COLO829 (cell line): ENCODE measurements at places on chromosomes 16 and 17.
A peak's percentile ranks its signal among the peaks of the same experiment; 100 is the strongest.

DNA sequence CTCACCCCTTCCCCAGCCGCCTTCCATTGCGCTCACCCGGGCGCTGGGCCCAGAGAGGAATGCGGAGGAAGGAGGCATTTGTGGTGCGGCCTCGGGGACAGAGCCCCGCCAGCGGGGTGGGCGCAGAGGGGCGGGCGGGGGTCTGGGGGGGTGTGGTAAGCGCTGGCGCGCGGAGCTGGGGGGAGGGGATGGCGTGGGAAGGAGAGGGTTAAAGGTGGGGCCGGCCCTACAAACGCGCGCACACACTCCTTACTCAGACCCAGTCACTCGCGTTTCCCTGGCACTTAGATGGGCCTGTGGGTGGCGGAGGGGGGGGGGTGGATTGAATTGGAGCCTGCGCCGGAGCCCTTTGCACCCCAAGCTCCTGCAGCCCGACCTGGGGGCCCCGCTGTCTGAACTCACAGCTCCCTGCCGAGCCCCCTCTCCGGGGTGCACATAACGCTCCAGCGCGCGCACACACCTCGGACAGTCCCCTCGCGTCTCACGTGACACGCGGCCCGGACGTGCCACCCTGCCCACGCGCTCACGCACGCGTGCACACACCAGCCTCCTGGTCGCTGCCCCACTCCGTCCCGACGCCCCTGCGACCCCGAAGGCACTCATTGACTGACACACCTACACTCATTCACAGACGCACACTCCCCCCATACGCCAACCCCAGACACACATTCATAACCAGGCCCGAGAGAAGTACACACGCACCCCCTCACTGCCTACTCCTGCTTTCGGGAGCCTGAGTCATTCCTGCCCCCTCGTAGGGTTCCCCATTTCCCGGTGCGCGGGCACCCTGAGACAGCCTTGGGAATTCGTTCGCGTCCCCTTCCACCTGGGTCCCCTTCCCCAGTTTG, 844 bp downstream of the TBKBP1 start:
- no peak for DNase-seq

- no peak for DNase-seq
These were observed 24.8 kb downstream of the MAP1LC3B start for GRCh38 chr16:87416826-87417527.

- DNase-seq, result no peak
These were observed 36.7 kb upstream of the ABCA5 start for GRCh38 chr17:69363488-69364210.

DNA sequence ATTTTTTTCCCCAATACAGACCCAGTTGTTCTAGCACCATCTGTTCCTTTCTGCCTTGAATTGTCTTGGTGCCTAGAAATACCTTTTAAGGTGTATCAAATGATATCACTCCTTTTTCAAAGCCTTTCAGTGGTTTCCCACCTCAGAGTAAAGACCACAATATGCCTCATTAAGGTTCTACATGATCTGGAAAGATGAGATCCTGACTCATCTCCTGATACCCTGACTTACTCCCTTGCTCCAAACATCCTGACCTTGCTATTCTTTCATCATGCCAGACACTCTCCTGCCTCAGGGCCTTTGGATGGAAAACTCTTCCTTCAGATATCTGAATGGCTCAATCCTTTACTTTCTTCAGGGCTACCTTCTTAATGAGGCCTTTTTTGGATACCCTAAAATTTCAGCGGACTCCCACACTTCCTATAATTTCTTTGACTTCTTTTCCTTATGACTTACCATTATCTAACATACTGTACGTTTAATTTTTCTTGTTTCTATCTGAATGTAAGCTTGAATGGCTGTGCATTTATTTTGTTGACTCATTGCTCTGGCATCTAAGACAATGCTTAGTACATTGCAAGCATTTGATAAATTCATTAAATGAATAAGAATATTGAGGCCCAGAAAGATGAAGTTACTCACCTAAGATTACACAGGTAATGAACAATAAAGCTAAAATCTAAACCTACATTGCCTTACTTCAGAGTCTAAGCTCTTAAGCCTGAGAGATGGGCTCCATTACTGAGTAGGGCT, 19.2 kb downstream of the FLOT2 start:
- DNase-seq, result no peak

DNA sequence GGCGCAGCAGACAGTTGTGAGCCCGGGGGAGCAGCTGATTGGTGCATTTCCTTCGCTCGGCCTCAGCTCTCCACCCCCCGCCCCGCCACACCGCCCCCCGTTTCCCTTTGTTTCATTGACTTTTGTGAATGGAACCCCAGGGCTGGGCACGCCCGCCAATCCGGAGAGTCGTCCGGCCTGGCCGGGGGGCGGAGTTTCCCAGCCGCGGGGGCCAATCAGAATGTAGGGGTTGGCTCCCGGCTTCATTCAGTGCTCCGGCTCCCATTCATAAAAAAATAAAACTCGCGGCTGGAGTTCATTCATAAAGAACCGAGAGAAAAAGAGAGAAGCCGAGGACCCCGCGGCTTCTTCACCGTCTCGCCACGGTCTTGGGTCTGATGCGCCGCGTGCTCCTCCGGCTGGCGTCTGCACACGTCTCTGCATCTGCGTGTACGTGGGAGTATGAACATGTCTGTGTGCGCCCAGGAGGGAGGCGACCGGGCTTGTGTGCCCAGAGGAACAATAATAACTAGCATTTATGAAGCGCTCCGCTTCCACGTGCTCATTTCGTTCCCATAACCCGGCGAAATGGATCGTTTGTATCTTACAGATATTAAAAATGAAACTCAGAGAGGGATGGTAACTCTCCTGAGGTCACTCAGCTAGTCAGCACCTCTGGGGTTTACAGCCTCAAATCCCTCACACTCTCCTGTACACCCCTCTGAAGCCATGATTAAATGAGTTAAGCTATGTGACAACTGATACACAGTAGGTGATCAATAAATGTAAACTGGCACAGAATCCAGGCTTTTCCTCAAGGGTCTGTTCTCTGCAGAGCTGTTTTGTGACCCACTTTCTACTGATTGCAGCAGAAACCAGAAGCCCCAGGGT, at the start of gene ETV4:
Gene ETV4, minus strand, starts transcription at position 22 of the 870 bp plus-strand sequence. CDS start 723 bp downstream, outside the sequence.
- peak; percentile 98 for DNase-seq

DNA sequence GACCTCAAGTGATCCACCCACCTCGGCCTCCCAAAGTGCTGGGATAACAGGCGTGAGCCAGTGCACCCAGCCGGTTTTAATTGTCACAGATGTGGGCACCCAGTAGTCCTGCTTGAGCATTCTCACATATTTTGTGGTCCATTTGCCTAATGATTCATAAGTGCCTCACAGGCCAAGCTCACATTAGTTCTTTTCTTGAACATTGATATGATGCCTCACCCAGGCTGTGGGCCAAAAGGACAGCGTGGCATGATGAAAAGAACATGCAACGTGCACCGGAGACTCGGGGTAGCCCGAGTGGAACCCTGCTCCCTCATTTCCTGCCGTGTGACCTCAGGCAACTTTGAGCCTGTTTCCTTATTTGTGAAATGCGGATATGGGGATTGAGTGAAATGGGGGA, 181.9 kb downstream of the SNX29 start:
- no peak for DNase-seq

- peak; percentile 12 for DNase-seq
These were observed 194.7 kb upstream of the KIF2B start for GRCh38 chr17:53628011-53628410.

DNA sequence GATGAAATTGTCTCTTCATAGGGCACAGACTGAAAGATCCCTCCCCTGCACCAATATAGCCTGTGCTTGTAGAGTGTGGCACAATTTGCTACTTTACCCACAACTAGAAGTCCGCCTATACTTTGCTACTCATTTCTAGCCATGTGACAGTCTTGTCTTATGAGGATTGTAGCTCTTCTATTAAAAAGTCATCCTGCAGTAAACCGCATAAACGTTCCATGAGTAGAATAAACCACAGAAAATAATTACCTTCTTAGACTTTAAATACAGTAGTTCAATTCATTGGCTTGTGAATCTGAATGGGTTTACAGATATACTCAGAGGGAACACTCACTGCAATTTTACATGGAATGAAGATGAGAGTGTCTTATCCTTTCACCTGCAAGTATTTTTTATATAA, 4.4 kb downstream of the KRT27 start:
- peak; percentile 77 for DNase-seq

- DNase-seq, result no peak
These were observed 4.5 kb downstream of the CCR7 start for GRCh38 chr17:40560592-40561293.
